Hematopoietic multipotent progenitor cell treated with erythropoietin and hydrocortisone succinate and interleukin-3 and kit ligand, for 15 days (in vitro differentiated cells): ENCODE measurements at places on chromosomes 2 and 18.

- no peak for DNase-seq
Observed at GRCh38 chr2:75592030-75592429, 31.3 kb upstream of the EVA1A start.

DNA sequence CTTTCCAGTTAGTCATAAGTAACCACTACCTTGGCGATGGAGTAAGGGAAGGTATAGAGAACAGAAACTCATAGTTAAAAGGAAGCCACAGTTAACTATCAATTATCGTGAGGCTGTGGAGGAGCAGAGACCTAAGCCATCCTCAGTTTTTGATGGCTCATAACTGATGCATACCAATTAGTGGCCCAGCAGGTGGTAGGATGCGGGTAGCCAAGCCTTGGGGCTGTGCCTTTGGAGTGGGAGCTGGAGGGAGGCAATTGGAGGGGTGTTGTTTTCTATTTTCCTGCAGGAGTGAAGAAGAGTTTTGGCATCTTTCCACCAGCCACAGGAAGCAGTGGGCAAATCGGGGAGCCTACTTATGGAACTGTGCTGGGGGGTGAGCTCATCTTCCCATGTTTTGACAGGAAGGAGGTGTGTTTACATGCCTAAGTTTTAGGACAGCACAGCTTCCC is 194.8 kb downstream of the TPGS2 start:
- DNase-seq = no peak

DNA sequence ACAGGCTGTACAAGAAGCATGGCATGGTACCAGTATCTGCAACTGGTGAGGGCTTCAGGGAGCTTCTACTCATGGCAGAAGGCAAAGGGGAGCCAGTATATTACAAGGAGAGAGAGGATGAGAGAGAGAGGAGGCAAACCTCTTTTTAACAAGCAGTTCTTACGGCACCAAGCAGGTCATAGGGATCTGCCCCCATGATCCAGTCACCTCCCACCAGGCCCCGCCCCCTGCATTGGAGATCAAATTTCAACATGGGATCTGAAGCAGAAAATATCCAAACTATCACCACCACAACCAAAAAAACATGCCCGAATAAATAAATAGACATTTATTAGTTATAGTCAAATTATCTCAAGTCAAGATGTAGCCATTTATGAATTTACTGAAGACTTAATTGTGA is 14.5 kb upstream of the SLC35F5 start:
- DNase-seq = no peak

DNA sequence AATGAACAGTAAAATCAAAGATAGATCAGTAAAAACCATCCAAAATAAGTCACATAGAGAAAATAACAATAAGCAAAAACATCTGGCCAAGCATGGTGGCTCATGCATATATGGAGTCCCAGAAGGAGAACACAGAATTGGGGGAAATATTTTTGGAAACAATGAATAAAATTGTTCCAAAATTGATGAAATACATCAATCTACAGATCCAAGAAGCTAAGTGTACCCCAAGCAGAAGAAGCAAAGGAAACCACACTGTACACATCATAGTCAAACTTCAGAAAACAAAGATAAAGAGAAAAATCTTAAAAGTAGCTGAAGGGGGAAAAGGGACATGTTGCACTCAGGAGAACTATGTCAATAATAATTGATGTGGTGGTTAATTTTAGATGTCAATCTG is 80.4 kb upstream of the RMP24 start:
- DNase-seq = no peak

DNA sequence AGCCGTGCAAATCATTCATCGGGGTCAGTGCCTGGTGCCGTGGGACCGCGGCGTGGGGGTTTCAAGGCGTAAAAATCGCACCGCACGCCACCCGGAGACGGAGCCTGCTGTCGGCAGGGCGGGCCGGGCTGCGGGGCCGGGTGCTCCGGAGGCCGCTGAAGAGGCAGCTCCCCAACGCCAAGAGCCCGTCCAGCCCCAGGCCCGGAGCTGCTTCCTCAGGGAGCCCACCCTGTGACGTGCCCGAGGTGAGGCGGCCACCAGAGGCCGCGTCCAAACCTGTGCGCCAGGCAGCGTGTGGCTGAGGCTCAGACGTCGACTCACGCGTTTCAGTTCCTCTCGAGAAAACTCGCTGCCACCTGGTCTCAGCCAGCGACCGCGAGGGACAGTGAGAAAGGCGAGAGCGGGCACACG is 98.1 kb downstream of the NFATC1 start:
- DNase-seq = no peak

DNA sequence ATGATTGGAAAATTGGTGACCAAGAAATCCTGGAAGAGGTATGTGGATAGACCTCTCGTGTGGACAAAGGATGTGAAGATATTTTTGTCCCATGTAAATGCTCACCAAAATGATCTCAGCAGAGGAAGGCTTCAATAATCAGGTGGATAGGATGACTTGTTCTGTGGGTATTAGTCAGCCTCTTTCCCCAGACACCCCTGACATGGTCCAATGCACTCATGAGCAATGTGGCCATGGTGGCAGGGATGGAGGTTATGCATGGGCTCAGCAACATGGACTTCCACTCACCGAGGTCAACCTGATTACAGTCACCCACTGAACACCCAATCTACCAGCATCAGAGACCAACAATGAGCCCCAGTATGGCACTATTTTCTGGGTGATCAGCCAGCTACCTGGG is 20.2 kb downstream of the CHRNA1 start:
- DNase-seq = no peak

GRCh38 chr2:64857581-64858471 is 131.4 kb upstream of the SLC1A4 start:
- DNase-seq = no peak

DNA sequence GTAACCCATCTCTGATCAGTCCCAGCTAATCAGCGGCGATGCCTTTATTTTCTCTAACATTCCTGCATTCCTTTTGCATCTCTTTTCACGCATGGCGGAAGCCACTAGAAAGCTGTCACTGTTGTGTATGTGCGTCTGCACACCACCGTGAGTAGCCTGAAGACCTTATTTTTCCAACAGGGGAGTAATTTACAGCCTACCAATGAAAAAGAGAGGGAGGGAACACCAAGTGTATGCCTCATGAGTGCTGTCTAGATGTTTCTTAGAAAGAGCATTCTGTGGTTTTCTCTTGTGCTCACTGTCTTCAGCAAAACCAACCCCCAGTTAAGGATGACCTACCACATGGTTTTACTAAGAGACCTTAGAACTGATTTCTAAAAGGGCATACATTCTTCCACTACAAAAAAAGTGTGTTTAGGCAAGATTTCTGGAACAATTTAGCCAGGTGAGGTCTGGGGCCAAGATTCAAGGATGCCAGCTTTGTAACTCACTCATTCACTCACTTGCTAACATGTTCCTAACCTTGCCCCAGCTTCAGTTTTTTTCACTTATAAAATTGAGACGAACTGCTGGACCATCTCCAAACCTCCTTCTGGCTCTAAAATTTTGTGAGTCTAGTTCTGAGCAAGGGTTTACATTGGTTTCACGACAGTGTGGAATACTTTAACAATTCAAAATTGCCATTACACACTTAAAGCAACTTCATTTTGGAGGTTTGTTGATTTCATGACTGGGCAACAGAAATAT is 51.4 kb downstream of the BCL2 start:
- DNase-seq = no peak

GRCh38 chr2:1995081-1995480 is 250.8 kb upstream of the PXDN start:
- DNase-seq = no peak

GRCh38 chr2:179349670-179350303 is 85.2 kb upstream of the SESTD1 start:
- no peak for DNase-seq

DNA sequence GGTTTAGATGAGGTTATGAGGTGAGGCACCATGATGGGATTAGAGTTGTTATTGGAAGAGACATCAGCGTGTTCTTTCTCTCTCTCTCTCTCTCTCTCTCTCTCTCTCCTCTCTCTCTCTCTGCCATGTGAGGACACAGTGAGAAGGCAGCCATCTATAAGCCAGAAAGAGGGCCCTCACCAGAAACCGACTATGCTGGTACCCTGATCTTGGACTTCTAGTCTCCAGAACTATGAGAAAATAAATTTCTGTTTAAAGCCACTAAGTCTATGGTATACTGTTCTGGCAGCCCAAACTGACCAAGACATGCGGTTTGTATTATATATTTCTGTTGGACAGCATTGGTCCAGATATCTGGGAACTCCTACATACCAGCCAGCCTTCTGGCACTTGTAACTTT is 3.5 kb upstream of the LIPG start:
- DNase-seq = no peak

DNA sequence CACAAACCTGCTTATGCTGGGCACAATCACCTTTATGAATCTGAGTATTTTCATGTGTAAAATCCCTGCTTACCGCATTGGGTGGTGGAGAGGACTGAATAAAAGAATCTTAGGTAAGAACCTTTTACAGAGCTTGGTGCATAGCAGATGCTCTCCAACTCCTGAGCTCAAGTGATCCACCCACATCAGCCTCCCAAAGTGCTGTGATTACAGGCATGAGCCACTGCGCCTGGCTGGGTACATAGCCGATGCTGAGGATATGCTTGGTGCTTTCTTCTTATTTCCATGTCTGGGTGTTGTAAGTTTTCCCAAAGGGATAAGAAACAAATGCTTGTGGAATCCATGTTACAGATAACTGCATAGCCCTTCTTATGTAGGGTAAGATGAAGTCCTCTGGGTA is 244.3 kb upstream of the PXDN start:
- no peak for DNase-seq

- DNase-seq = no peak
Observed at GRCh38 chr18:8552151-8552550, 57.1 kb upstream of the RAB12 start.

DNA sequence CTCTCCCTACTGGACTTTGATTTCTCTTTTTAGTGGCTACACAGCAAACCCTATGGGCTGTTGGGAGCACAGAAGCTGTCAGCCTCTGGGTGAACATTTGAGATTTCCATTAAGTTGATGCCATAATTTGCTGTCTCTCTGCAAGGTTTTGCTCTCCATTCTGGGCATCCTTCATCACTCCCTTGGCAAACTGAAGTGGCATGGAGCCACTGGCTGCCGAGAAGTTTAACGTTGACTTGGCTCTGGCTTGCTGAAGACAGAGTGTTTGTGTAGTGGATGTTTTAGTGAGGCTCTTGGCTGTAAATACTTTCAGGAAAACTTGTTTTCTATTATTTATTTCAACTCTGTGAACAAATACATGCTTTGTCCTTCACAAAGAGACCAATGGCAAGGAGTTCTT is 91.5 kb downstream of the ALK start:
- DNase-seq = no peak

DNA sequence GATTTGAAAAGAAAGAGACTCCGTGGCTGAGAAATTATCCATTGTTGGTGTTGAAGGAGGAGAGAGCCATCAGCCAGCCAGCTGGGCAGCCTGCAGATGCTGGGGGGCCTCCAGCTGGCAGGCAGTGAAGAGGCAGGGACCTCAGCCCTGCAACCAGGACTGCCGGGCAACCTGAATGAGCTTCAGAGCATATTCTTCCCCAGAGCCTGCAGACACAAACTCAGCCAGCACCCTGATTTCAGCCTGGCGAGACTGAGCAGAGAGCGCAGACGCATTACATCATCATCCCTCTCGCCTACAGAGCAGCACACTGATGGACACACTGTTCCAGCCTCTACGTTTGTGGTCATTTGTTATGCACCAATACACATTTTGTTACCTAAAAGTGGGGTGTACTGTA is 150.7 kb upstream of the RAB6C start:
- DNase-seq = no peak

DNA sequence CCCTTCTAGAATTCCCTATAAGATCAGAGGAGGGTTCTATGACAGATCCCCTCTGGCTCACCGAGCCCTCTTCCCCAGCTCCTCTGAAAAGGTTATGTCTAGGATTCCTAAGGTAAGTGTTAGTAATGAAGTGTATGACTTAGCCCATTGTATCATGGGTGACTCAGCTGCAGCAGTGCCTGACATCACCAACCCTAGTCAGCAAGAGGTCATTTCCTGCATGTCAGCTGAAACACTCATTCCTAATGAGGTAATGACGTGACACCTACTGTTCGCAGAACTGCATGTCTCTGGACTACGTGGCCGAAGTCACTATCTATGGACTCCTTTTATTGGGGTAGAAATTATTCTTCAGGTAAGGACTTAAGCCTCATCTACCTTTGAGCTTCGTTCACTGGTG is 196.1 kb upstream of the MYT1L start:
- no peak for DNase-seq

GRCh38 chr2:223042284-223042683 is 9.7 kb upstream of the KCNE4 start:
- no peak for DNase-seq

- DNase-seq = no peak
Observed at GRCh38 chr2:58039170-58039611, 7.4 kb upstream of the VRK2 start.

- DNase-seq = no peak
Observed at GRCh38 chr2:70035344-70035844, 51.9 kb upstream of the PCBP1 start.

- peak; percentile 41 for DNase-seq
Observed at GRCh38 chr2:11784747-11785610, 38.5 kb downstream of the LPIN1 start.

DNA sequence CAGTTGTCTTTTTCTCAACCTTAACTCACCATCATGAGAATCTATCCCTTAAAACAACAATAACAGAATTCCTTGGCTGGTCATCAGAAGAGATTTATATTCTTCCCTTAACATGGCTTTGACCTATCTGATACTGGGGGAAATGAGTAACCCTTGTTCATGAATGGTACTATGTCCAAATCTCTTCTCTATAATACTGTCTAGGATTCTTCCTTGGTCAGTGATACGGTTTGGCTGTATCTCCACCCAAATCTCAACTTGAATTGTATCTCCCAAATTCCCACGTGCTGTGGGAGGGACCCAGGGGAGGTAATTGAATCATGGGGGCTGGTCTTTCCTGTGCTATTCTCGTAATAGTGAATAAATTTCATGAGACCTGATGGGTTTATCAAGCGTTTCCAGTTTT is 282.0 kb upstream of the SIX2 start:
- no peak for DNase-seq

DNA sequence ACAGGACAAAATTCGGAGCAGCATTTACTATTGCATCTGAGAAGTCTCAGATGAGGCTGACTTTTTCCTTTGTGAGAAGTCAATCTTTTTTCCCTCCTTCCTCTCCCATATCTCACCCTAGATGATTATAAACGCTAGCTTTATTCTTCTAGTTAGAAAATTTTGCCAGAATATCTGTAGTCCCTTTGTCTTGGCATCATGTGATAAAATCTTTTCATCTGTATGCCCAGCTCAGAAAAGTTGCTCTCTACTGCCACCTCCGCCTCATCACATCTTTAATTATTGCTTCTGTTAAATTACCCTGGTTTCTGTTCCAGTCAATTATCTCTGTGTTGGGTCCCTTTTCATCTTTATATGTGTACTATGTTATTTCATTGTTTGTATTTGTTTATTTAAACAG is 210.8 kb upstream of the SLC35G4 start:
- DNase-seq = no peak
